ENCODE measurements at places on chromosomes 12 and 14.

DNA sequence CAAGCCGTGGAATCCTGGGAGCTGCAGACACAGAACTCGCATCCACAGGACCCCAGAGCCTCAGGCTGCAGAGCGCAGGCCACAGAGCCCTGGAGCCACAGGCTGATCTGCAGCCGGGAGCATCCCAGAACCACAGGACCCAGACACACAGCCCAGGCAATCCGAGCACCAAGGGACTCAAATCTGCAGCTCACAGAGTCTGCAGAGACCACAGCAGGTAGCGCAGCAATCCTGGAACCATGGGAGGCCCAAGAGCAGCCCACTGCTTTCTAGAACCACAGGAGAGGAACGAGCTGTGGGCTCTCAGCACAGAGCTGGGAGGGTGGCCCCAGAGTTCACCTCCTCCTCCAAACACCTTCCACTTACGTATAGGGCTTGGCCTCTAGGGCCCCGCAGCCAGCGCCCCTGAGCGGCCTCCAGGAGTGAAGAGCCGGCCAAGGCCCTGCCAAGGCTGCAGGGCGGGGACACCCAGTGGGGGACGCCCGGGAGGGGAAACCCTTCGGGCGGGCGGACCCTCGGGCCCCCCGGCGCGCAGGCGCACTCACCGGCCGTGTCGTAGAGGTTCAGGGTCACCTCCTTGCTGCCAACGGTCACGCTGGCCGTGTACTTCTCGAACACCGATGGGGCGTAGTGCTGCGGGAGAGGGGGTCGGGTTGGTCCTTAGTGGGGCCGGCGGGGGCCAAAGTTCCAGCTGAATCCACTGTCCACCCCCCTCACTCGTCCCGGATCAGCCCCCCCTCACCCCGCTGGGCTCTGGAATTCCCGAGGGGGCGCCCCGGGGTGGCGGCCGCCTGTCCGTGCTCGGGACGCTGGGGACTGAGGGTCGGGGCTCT, 665 bp downstream of the RHOF start:
- no peak for DNase-seq

- no peak for DNase-seq
Measured at GRCh38 chr12:67710582-67710981, 62.0 kb downstream of the DYRK2 start.

- no peak for DNase-seq
Measured at GRCh38 chr12:50728841-50729240, 35.1 kb upstream of the ATF1 start.

DNA sequence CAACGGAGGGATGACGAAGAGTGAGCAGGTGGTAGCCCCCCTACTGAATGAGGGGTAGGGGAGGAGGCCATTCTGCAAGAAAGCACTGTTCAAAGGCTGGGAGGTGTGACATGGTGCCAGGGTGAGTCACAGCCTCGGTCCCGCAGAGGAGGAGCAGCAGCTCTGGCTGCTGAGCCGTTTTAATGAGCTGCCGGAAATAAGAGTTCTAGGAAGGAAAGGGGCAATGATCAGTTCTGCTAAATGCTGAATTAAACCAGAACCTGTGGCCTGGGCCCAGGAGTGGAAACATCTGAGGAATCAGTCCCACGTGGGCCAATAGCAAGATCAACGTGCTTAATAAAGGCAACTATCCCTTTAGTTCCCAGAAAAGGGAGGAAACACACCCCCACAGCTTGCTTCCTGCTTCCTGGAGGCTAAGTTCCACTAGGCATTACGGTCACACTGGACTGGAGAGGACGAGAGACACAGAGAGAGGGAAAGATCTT, 3.6 kb downstream of the ABCD4 start:
- DNase-seq: peak; percentile 38

GRCh38 chr14:65069874-65070413, 32.4 kb downstream of the MAX start:
- DNase-seq: no peak

DNA sequence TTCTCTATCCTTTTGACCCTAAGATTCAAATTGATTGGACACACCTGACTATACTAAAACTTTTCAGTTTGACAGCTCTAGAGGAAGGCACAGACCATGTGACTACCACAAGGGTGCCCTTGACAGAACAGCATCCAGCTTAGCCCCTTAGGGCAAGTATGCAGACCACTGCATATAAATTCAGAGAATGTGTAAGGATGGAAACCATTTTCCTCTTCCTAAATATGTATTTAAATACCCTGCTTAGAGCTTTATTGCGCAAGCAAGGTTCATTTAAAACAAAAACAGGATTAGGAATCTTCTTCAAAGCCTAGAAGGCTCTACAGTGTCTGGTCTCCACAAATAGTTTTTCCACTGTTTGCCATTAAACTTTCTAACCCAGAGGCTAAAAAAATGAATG, 202.8 kb downstream of the MED13L start:
- no peak for DNase-seq
